Stimulated activated CD8-positive, alpha-beta memory T cell treated with anti-CD3 and anti-CD28 coated beads, Interleukin-2, amount 100 ng/mL, for 48 hours (primary cell): ENCODE measurements at places on chromosomes 5 and 9.

- no peak for DNase-seq
Measured at GRCh38 chr5:9545136-9545991, 511 bp downstream of the SEMA5A start.

DNA sequence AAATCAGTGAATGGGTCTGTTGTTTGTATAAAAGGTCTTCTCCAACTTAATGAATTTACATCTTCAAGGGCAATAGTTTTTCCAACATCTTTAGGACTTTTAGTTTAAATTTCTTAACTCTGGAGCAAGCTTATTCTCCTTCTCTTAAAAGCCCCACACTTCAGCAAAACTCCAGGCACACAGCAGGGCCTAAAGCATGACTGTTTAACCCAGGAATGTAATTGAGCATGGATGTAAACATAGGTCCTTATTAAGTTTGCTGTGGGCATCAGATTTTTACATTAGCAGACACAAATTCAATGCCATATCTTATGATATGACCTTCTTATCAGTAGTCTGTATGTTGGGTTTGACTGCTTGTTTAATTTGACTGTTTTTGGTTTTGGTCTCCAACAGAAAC, 78.9 kb downstream of the ABCA1 start:
- DNase-seq = no peak

DNA sequence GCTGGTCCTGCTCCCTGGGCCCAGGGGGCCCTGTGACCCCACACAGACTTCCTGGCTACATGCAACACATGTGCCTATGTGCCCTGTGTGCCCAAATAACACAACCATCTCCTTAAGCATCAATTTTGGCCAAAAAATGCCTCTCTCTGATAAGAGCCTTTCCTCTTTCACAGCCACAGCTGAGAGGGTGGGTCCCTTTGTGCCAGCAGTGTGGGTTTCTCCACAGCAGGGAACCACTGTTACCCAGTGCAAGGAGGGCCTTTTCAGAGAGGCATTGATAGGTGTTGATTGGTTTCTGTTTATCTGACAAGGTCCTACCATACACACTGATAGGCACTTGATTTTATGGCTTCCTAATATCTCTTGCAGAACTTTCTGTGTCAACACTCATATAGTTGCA, 42.7 kb downstream of the SYK start:
- DNase-seq = no peak

GRCh38 chr5:55620009-55620765, 85.4 kb upstream of the PLPP1 start:
- DNase-seq = no peak

GRCh38 chr9:32954642-32955041, 46.8 kb downstream of the APTX start:
- DNase-seq = no peak

DNA sequence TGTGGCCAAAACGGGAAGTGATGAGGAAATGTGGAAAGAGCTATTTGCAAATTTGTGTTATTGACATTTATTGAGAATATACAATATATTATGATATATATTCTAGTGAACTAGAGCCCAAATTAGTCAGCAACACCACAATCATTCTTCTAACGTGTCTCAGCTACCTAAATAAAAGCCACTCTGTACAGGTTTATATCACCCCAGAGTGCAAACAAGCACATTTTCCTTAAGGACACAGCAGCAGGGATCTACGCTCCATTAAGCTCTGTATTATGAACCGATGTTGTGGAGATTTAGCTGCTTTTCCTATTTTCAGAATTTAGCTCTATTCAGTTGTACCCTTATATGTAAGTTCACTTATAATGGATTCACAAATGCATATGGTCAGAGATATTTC, 77.9 kb downstream of the CDH18 start:
- no peak for DNase-seq

DNA sequence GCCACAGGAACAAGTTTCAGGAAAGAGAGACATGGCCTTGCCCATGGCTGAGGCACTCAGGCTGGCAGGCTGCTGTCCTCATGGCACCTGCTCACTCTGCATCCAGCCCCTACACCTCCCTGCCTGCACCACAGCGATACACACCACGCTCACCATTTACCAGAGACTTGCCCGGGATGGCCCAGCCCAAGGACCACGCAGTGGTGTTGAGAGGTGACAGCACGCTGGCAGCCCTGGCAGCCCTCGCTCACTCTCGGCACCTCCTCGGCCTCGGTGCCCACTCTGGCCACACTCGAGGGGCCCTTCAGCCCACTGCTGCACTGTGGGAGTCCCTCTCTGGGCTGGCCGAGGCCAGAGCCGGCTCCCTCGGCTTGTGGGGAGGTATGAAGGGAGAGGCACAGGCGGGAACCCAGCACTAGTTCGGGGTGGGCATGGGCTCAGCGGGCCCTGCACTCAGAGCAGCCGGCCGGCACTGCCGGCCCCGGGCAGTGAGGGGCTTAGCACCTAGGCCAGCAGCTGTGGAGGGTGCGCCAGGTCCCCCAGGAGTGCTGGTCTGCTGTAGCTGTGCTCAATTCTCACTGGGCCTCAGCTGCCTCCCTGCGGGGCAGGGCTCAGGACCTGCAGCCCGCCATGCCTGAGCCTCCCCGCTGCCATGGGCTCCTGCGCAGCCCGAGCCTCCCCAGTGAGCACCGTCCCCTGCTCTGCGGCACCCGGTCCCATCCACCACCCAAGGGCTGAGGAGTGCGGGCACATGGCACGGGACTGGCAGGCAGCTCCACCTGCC, 20.3 kb downstream of the ZDHHC11B start:
- no peak for DNase-seq

DNA sequence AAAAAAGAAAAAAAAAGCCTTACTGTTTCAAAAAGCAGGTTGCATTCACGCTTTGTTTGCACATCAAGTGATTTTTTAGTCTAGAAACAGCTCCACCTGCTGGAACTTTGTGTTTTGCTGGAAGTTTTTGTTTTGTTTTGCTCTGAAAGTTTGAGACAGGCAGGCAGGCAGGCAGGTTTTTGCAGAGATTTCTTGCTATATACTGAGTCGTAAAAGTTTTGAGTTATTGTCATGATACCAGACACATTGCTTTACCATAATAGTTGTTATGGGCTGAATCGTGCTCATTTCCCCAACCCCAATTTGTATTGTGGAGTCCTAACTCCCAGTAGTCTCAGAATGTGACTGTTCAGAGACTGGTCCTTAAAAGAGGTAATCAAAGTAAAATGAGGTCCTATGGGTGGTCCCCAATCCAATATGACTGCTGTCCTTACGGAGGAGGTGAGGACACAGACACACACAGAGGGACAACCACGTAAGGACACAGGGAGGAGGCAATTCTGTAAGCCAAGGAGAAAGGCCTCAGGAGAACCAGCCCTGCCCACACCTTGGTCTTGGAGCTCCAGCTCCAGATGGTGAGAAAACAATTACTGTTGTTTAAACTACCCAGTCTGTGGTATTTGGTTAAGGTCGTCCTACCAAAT, 20.9 kb downstream of the OR2Y1 start:
- DNase-seq = no peak

GRCh38 chr5:42720251-42720650, 36.4 kb upstream of the CCDC152 start:
- no peak for DNase-seq

DNA sequence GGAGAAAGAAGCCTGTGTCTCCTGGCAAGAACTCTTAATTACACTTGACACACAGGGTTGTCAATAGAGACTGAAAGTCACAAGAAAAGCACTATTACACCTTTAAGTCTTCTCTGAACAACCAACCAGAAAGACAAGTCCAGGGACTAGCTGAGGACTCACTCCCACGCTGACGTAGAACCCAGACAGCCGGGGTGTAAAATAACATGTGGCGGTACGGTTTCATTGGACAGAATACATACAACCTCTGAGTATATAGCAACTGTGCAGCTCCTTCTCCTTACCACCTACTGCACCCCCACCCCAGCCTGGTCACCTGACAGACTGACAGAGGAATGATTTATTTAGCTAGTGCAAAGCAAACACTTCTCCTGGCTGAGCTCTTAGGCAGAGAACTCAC, 103.4 kb upstream of the RASEF start:
- no peak for DNase-seq

GRCh38 chr9:97990259-97990658, 7.1 kb downstream of the ANP32B start:
- no peak for DNase-seq

GRCh38 chr5:94218374-94218773, 400.0 kb downstream of the KIAA0825 start:
- no peak for DNase-seq

DNA sequence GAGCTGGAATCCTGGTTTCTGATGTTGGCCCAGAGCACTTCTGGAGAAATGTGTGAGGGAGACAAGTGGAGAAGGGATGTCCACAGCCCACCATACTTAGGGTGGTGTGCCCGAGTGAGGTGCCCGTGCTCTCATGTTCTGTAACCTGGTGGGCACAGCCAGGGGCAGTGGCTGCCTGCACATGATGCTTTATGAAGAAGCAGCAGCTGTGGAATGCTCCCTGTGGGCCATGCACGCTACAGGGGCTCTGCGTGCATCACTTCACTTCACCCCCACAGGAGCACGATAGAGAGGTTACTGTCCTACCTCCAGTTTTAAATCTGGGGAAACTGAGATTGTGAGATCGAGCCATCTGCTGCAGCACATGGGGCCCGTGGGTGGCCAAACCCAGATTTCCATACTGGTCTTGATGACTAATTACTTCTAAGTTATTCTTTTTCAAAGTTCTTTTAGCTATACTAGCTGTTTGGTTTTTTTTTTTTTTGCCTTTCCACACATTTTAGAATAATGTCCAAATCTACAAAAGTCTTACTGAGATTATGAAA, 441.6 kb downstream of the GADD45G start:
- DNase-seq = no peak
